ENCODE measurements at places on chromosomes 12 and 14. TPM values are rescaled to one million over a fixed set of nuclear protein-coding genes. Genes with fewer than 3 reads are reported as not detected.
A peak's percentile ranks its signal among the peaks of the same experiment; 100 is the strongest.

Gene LGR5
- 1.2 TPM for total RNA-seq

Gene G2E3
- total RNA-seq = 16.2 TPM

Gene MSRB3
- 6.6 TPM for total RNA-seq

Gene KRT78
- not detected for total RNA-seq

GRCh38 chr14:48936362-48936761, 649.8 kb downstream of the RPS29 start:
- peak; percentile 27 for DNase-seq

- no peak for DNase-seq
These were observed 375.7 kb downstream of the NELL2 start for GRCh38 chr12:44500423-44500822.

GRCh38 chr14:36771028-36771640, 109.5 kb downstream of the PAX9 start:
- no peak for DNase-seq

DNA sequence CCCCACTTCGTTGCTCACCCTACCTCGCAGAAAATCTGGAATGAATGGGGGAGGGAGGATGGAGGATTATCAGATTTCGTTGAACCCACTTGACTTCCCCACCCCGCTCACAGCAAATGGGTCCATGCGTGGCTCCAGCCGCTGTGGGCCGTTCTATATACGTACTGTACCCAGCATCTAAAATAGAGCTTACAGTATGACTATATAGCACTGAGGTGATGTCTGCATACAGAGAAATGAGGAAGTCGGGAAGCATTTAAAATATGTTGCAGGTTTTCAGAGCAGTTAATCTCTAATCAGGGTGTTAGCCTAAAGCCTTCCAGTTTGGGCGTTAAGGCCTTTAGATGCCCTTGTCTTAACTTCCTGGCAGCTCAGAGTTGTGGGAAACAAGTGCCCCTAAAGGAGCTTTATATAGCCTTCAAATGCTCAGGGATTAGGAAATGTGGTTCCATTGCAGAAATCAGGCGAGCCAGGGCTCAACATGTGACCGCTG, 1.4 kb downstream of the BICDL1 start:
- no peak for DNase-seq

DNA sequence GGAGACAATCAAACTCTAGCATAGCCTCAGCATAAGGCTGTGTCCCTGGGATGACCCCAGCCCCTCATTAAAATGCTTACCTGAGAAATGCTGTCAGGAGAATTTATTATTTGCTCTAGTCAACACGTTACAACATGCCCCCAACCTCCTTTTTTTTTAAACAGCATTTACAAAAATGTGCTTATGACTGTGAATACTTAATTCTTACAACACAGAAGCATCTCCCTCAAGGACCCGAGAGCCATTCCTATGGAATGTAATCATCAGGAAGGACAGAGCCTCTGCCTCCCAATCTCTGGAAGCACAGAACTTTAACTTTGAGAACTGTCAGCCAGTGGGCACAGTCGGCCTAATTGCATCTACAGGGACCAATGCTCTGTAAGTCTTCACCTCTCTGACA, 136.6 kb upstream of the OVCH1 start:
- DNase-seq = no peak

- DNase-seq = no peak
These were observed 113.4 kb downstream of the CAPZA3 start for GRCh38 chr12:18851271-18851670.

DNA sequence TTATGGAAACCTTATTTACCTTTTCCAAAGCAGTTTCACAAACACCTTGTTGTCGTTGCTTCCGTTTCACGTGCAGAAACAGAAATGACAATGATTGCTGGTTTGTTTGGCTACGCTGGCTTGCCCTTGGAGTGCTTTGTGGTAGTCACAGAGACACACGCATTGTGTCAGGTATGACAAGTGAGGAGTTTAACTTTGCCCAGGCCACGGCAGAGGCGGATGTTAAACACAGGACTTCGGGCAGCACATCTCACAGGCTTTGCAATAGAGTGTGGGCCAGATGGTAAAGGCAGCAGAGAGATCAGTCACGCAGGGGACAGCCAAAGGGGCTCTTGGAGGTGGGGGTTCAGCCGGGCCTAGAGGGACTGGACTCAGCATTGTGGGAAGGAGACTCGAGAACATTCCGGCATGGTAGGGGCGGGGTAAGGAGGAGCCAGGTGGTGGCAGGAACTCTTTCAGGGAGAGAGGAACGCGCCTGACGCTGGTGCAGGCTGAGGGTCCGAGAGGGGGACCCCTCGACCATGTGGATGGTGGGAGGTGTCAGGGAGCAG, 59.8 kb upstream of the KCNA1 start:
- no peak for DNase-seq

- no peak for DNase-seq
These were observed 17.9 kb upstream of the SH2B3 start for GRCh38 chr12:111387747-111388323.

All from H4 (cell line).